ENCODE measurements at places on chromosomes 6 and 20. TPM values are rescaled to one million over a fixed set of nuclear protein-coding genes. Genes with fewer than 3 reads are reported as not detected.

COL9A1 gene
- 34.0 TPM for polyA plus RNA-seq

KIAA1755 gene
- polyA plus RNA-seq: 20.8 TPM

SYNDIG1 gene
- polyA plus RNA-seq: 40.0 TPM

PI3 gene
- polyA plus RNA-seq: not detected

TRIM31 gene
- polyA plus RNA-seq: not detected

HDGFL1 gene
- polyA plus RNA-seq: not detected

ME1 gene
- polyA plus RNA-seq: 20.6 TPM

LPA gene
- 1.5 TPM for polyA plus RNA-seq

DNA sequence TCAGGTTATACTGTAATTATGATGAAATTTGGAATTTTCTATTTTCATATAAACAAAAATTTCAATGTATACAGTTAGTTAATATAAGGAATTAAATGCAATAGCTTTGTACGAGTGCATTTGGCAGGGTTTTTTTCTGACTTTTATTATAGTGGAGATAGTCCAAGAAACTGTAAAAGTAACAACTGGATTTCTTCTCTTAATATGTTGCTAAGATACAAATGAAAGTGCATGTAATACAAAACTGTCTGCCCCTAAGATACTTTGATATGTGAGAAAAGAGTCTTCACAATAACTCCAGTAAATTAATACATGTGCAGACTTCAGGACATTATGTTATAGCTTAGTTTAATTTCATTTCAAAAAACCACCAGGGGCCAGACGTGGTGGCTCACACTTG is 721.4 kb downstream of the CBLN4 start:
- no peak for DNase-seq

DNA sequence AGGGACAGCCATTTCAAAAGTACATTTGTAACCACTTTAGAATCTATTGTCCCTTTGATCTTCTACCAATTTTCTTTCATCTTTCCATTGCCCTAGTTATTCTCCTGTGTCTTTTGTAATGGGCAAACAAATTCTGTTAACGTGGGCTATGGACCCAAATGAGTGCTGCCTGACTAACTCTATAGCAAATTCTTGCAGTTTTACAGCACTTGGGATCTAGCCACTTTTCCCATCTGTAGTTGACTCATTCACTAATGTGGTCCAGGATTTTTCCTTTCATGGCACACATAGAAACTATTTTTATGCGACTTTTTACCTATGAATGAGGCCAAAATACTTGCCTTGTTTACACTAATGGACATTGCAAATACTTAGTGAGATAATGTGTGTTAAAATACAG is 52.0 kb downstream of the GRIK2 start:
- no peak for DNase-seq

DNA sequence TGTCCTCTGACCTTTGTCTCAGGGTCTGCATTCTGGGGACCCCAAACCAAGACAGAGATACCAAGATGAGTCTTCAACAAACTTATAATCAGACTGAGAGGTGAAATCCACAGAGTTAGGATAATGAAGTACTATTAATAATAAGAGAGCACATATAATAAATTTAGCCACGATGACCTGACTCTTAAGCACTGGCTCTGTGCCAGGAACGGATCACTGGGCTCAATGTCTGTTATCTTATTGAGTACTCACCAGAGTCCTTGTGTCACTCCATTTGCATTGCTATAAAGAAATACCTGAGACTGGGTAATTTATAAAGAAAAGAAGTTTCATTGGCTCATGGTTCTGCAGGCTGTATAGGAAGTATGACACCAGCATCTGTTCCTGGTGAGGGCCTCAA is 18.9 kb upstream of the ITPR3 start:
- DNase-seq: no peak

- no peak for DNase-seq
Measured at GRCh38 chr6:156163311-156163710, 613.9 kb upstream of the ARID1B start.

GRCh38 chr6:74071214-74071613 is 375.2 kb downstream of the CD109 start:
- no peak for DNase-seq

- DNase-seq: no peak
Measured at GRCh38 chr6:3009930-3010329, 10.2 kb downstream of the NQO2 start.
